ENCODE measurements at places on chromosomes 7 and 10.

DNA sequence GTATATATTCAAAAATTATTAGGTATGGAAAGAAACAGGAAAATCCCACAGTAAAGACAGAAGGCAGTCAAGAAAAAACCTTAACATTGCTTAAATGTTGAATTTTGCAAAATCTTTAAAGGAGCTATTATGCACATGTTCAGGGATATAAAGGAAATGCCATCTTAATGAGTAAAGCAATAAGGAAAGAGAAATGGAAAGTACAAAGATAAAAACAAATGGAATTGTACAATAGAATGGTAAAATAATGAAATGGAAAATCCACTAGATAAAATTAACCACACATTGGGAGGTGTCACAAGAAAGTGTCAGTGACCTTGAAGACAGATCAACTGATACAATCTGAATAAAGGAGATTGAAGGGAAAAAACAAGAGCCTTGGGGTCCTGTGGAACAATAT is 82.0 kb downstream of the KIF20B start:
- DNase-seq: no peak

DNA sequence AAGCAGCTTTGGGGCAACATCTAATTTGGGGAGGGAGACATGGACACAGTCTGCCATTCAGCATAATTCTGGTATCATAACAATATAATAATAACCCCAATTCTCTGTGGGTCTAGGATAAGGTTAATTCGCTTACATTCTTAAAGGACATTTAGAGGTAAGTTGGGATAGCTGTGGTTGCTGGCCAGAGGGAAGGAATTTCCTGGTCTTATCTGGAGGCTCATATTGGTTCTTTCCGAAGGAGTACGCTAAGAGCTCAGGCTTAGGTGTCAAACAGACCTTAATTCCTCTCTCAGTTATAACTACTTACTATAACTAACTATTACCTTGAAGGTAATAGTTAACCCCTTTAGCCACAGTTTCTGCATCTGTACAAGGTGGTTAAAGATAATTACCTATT is 68.8 kb downstream of the SPAG6 start:
- no peak for DNase-seq

GRCh38 chr10:113959383-113959760 is 84.3 kb upstream of the ADRB1 start:
- no peak for DNase-seq

DNA sequence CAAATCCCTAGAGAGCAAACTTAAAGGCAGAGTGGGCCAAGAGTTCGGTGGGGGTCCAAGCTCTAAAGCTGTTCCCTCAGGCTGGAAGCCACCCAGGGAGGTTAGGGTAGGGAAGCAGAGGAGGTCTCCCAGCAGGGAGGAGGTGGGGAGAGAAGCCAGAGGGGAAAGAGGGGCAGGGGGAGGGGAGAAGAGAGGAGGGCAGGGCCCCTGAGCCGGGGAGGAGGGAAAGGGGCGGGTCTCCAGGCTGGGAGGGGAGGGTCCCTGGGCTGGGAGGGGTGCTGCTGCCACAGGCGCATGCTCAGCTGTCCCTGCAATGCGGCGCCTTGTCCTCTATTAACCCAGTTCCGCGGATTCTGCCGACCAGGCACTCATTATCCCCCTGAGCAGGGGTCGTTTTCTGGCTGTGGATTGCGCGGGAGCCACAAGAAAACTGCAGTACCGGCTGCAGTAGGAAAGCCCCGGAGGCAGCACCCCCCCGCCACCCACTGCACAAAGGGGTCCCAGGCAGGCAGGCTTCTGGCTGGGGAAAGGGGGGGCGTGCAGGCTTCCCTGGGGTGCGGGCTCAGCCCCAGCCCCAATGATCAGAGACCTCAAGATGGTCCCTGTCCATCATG is 49.3 kb downstream of the CAMK2B start:
- DNase-seq: no peak

DNA sequence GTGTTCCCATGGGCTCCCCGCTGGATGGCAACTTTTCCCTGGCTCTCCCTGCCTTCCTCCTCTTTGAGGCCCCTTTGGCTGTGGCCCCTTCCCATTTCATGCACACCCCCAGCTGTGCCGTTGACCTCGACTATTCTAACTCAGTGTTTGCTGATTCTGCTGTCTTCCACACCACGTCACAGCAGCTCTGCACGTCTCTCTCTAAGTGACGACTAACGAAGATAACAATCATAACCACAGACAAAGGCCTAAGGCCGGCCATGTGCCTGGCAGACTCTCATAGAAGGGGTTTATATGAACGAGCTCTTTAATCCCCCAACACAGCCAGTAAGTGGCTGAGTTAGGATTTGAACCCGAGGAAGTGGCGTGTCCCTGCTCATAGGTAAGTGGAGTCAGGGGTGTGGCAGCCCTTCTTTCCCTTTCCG is 151.5 kb upstream of the SHH start:
- no peak for DNase-seq

- DNase-seq: no peak
Observed at GRCh38 chr10:822661-823367, 108.7 kb downstream of the LARP4B start.
